ENCODE measurements at places on chromosomes 7 and 10.

DNA sequence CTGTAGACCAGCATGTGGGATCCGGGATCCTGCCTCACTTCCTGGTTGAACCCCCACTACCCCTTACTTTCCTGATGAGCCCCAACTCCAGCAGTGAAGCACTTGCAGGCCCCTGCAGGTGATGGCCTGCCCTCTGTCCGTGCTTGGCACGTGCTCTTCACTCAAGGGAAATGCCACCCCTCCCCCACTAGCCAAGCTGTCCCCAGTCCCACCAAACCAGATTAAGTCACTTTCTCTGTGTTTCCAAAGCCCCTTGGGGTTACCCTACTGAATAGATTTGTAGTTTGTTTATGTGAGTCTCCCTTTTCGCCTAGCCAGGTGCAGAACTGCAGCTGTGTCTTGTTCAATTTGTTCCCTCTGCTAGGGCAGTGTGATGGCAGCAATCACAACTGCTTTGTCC, 121.7 kb downstream of the WDFY4 start:
- no peak for DNase-seq

DNA sequence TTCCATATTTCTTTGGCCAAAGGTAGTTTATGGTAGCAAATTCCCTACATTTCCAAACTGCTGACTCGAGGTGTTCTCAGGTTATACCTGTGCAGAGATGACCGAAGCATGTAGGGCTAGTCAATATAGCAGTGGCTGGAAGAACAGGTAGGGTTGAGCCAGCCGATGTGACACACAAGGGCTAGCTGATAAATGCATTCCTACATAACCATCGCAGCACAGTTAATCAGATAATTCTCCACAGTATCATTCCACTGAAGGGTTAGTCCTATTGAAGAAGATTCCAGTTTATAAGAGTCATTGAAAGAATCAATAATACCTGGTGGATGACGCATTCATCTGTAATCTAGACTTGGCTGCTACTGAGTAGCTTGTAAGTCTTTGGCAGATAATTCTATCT, 220.0 kb downstream of the KIF20B start:
- no peak for DNase-seq

DNA sequence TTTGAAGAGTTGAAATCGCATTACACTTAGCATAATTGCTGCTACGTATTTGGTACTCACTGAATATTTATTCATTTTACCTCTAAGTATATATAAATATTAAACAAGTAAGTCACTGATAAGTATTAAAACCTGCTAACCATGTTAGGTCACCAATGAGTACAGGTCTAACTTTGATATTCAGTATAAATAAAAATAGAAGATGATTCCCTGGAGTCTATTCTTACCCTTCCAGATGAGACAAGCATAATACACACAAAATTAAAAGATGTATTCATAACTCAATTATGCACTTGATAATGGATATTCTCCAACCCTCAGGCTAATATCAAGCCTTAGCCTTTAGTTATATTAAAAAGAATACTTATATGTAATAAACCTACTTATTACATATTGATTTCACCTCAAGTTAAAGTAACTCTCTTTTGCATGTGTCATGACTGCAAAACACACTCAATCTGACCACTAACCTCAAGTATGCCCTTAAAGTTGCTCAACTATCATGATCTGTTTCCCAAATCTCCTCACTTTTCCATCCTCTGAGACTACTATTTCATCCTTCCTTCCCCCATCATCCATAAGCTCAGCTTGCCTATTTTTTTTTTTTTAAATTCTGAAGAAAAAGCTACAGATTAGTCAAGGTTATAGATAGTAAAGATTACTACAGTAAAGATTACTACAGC, 46.8 kb downstream of the IPMK start:
- no peak for DNase-seq

GRCh38 chr10:133126431-133127290, 33.4 kb upstream of the KNDC1 start:
- DNase-seq: no peak

DNA sequence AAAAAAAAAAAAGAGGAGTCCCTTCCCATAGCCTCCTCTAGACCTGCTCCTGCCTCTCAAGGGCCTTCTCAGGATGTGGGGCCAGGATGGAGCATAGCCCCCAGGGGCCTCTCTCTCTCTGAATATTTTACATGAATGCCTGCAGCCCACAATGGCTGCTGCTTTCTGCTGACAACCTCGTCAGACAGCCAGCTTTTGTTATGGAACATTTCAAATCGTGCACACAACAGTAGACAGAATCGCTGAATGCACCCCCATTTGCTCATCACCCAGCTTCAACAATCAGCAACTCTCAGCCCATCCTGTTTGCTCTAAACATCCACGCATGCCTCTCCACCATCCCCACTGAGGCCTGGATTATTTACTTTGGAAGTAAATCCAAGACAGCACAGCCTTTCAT, 5.4 kb downstream of the PLAC9 start:
- no peak for DNase-seq

GRCh38 chr7:151179287-151179860, 7.7 kb downstream of the ASB10 start:
- DNase-seq: no peak
